ENCODE measurements at places on chromosomes 11 and 22.

DNA sequence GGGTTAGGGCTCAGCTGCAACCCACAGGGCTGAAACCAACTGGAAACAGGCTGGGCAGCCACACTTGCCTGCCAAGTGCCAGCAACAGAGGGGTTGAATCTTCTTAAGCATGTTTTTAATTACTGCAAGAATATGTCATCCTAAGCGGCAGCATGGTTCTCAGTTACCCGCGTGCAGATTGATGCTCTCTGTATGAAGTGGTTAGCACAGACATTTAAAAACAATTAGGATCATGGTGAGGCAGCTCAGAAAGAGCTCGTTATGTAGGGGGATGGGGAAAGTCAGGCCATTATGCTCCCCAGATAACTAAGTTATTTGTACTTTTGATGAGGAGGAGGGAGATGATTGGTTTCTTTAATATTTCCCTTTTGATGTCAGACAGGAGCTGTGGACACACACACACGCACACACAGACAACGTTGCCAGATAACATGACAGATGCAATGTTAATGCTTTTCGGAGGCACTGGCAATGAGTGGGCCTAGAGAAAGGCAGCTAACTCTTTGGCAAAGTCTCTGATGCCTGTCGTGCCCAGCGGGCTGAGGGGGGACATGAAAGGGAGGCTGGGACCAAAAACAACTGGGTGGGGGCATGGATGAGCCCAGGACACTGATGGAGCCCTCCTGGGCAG, 389.7 kb downstream of the NXPE2 start:
- DNase-seq: no peak

DNA sequence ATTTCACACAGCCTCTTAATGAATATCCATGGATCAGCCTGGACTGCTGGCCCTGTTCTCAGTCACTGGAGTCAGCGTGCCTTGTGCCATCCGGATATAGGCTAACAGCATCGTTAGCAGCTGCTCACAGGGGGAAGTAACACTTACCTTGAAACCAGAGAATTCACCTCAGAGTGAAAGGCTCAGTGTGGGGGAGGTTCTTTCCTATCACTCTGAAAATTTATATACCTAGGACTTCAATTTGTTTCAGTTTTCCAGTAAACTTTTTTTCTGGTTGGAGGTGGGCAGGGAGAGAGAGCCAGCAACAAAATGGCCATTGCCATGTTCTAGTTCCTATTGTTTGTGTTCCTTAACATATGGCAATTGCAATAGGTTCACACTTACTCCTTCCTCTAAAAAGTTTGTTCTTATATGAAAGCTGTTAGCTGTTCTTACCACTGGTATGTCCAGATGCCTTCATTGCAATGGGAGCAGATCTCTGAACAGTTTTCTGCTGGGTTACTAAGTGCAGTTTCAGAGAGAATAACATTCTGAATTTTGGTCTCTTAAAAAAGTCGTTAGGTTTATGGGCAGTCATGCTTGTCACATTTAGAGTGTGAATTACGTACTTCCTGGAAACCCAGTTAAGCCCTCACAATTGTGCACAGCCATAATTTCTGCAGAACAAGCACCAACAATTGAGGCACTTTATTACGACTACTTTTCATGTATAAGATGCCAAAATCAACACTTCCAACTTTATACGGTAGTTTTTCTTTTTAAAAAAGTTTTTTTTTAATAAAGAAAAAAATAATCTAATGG, 247.6 kb downstream of the CADM1 start:
- no peak for DNase-seq

- DNase-seq: peak; percentile 44
These were observed 758 bp downstream of the GALNT18 start for GRCh38 chr11:11620921-11621572.

DNA sequence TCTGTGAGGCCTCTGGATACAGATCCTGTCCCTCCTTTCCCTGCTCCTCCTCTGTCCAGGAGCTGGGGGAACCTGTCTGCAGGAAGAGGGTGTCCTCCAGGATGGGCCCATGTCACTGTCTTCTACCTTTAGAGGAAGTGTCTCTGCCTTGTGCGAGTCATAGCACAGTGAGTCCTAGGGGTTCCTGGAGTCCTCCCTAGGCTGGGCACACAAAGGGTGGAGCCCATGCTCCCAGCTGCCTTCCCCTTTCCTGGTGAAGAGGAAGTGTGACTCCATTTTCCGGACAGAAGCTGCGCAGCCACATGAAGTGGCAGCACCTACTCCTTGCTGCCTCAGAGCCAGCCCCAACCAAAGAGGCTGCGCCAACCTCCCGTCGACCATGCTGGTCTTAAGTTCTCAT, 112.2 kb downstream of the CTTN start:
- no peak for DNase-seq

- DNase-seq: no peak
These were observed 18.8 kb upstream of the NLRP6 start for GRCh38 chr11:259413-259812.

GRCh38 chr11:102849311-102849710, 5.9 kb upstream of the MMP3 start:
- DNase-seq: no peak

GRCh38 chr11:114239753-114240161, 56.4 kb upstream of the NNMT start:
- DNase-seq: no peak

GRCh38 chr11:18615628-18616392, 16.2 kb downstream of the MISFA start:
- DNase-seq: peak; percentile 14

GRCh38 chr11:45332276-45332934, 46.3 kb upstream of the SYT13 start:
- DNase-seq: peak; percentile 49

GRCh38 chr11:132555617-132556016, 976.7 kb downstream of the OPCML start:
- DNase-seq: no peak

DNA sequence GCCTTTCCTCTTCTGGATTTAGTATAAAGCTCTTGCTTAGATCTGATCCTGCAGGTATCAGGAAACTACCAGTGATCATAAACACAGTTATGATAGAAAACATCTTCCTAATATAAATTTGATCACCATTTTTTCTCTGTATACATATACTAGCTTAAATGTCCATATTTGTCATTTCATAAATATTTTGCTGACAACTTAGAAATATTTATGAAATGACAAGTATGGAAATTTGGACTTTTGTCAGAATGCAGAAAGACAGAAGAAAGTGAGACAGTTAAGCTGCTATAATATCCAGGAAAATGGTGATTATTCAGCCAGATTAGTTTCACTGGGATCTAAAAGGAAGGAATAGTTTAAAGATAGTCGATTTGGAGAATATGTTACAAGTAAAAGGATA, 22.8 kb upstream of the TRIM21 start:
- no peak for DNase-seq

- no peak for DNase-seq
These were observed 80.3 kb downstream of the ME3 start for GRCh38 chr11:86592047-86592591.

GRCh38 chr22:45318558-45319323, 9.0 kb downstream of the FAM118A start:
- peak; percentile 69 for DNase-seq

GRCh38 chr22:31137721-31138120, 2.6 kb downstream of the PLA2G3 start:
- DNase-seq: no peak

DNA sequence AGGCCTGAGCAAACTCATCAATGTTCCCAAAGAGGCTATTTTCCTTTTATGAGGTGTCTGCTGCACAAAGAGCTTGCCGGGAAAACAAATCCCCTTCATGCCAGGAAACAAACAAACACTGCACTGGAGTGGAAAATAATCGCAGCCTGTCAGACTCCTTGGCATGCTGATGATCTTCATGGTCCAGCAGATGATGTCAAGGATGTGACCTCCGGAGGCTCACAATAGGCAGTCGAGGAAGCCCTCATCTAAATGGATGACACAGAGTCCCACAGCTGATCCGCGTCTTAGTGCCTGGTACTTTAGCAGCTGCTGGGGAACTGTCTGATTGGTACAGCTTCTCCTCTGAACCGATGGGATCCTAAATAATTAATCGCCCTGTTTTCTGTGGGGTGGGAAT, 187.6 kb downstream of the TENM4 start:
- DNase-seq: no peak

- no peak for DNase-seq
These were observed 20.2 kb upstream of the SHISAL1 start for GRCh38 chr22:44332946-44333345.

- DNase-seq: no peak
These were observed 39.0 kb downstream of the MAML2 start for GRCh38 chr11:96303980-96304379.

DNA sequence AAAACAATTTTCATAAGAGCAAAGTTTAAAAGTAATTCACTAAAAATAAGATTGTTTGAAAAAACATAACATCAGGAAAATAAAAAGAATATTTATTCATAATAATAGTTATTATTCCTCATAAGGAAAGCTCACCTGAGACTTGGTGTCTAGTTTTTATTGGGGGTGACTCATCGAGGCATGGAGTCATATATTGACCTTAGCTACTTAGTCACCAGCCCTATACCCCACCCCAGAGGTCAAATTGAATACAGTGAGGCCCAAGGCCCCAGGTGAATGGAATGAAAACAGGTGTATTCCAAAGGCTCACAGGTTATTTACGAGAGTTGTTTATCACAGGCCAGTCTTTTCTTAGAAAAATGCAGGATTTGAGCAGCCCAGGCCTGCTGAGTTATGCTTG, 36.9 kb downstream of the CNTF start:
- no peak for DNase-seq

GRCh38 chr11:30990625-30991296, 378.8 kb downstream of the DCDC1 start:
- no peak for DNase-seq

GRCh38 chr11:83611031-83611430, 324.9 kb upstream of the CCDC90B start:
- no peak for DNase-seq

DNA sequence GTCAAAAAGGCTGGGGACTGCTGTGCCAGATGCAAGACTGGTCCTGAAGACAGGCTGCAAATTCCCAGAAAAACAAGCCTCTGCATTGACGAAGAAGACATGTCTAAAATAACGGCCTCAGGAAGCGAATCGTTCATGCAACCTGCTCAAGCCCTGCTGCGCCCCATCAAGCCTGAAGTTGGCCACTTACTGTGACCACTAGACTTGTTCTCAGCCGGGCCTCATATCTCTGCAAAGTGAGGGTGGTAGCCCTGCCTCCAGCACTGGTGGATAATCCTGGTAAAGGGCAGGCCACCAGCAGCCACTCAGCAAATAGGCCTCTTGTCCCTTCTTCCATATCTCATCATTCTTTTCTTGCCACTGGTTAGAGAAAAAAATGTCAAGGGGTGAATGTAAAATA, 11.8 kb downstream of the LTO1 start:
- DNase-seq: no peak

GRCh38 chr11:30550022-30550542, 36.1 kb downstream of the MPPED2 start:
- no peak for DNase-seq

DNA sequence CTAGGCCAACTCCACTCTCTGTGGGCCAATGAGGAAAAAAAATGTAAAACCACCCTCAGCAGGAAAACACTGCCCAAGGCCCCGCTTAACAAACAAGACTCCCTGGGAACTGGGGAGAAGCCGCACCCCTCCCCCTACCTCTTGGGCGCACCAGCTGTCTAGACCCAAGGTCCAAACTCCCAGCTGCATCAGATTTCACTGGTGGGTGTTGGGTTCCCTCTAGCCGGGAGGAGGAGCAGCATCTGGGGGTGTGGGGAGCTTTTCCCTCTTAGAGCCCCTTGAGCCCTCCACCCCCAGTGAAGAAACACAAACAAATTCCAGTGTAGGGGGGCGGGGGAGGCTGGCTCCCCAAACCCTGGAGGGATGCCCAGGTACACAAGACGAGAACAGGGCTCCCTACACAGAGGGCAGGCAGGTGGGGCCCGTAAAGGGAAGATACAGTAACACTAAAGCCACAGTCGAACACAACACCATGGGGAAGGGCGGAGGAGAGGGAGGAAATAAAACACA, 64.9 kb downstream of the NECTIN1 start:
- DNase-seq: no peak

- DNase-seq: no peak
These were observed 96.2 kb upstream of the NTM start for GRCh38 chr11:131274233-131274632.

DNA sequence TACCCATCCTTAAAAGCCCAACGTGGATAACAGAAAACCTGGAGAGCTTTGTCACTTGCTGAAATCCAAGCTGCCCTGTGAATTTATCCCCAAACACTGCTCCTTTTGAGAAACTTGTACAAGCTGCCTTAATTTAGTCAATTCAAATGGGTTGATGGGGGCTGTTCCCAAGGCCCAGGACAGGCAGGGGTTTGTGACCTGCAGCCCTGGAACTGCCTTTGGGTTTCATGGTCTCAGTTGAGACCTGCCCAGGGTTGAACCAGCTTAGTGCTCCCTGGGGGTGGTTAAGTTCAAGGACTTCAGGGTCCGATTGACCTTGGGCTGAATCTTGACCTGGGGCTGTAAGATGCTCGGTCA, 112.1 kb upstream of the OR4B1 start:
- no peak for DNase-seq
